Stomach (tissue), 19 donors: ENCODE measurements at places on chromosomes 5 and 9. TPM values are rescaled to one million over a fixed set of nuclear protein-coding genes. Genes with fewer than 3 reads are reported as not detected.

SPATA31D4 gene
- not detected for total RNA-seq

SERINC5 gene
- total RNA-seq, result 49.2 TPM

TMEM203 gene
- 24.1 TPM for total RNA-seq

GFPT2 gene
- total RNA-seq, result 54.5 TPM

SLC23A1 gene
- not detected for total RNA-seq

HTR1A gene
- total RNA-seq, result not detected

MSX2 gene
- 6.5 TPM for total RNA-seq

HSD17B3 gene
- not detected for total RNA-seq

PCDHB4 gene
- 0.87 TPM for total RNA-seq

CFAP77 gene
- total RNA-seq, result not detected

OLFML2A gene
- total RNA-seq, result 9.5 TPM

TSSK1B gene
- total RNA-seq, result not detected

CBY3 gene
- not detected for total RNA-seq

ORM2 gene
- not detected for total RNA-seq

PKD2L2 gene
- not detected for total RNA-seq

BARX1 gene
- not detected for total RNA-seq

ERAP2 gene
- 20.6 TPM for total RNA-seq

IFNA1 gene
- total RNA-seq, result not detected

TLX3 gene
- total RNA-seq, result not detected

JAKMIP2 gene
- 2.9 TPM for total RNA-seq
